ENCODE measurements at places on chromosomes 2 and 18. TPM values are rescaled to one million over a fixed set of nuclear protein-coding genes. Genes with fewer than 3 reads are reported as not detected.

Gene NDUFS1
- total RNA-seq = 81.2 TPM

Gene C1QL2
- total RNA-seq = not detected

Gene MORN2
- 19.3 TPM for total RNA-seq

Gene SIX2
- total RNA-seq = not detected

Gene FSHR
- total RNA-seq = not detected

Gene CDCA7
- 1.3 TPM for total RNA-seq

Gene DSC2
- under 0.01 TPM for total RNA-seq

All from fibroblast of lung (primary cell).